ENCODE measurements at places on chromosomes 7 and 10.

DNA sequence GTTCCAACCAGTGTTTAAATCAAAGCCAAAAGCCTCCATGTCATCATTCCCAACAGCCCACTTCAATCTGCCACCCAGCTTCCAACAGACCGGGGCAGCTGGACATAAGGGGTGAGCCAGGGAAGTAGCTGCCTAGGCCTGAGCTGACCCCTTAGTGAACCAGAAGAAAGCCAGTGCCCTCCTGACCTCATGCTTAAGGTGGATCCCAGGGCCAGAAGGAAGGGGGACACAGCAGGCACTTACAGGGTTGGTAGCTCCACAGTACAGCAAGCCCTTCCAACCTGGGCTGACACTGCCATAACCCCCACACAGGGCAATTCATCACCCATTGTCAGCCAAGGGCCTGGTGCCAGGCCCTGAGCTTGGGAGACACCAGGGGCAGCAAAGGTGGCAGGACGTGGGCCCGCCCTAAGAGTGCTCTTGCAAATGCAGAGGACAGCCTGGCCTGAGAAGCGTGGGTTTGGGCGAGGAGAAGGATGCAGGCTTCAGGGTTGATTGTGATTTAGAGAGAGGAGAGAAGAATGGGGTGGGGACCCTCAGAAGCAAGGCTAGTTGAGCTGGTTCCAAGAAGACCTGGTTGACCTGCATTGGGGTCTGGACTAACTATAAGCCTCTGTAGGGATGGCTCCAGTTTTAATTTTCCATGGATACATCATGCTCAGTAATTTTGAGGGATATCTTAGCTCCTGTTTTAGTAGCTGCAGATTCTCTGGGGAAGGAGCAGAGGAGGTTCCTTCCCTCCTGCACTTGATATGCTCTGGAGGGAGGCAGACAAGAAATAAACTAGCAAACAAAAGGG lies 3.1 kb upstream of the CYP26A1 start:
- no peak for DNase-seq

- no peak for DNase-seq
Measured at GRCh38 chr7:103809229-103809994, 180.0 kb downstream of the RELN start.

DNA sequence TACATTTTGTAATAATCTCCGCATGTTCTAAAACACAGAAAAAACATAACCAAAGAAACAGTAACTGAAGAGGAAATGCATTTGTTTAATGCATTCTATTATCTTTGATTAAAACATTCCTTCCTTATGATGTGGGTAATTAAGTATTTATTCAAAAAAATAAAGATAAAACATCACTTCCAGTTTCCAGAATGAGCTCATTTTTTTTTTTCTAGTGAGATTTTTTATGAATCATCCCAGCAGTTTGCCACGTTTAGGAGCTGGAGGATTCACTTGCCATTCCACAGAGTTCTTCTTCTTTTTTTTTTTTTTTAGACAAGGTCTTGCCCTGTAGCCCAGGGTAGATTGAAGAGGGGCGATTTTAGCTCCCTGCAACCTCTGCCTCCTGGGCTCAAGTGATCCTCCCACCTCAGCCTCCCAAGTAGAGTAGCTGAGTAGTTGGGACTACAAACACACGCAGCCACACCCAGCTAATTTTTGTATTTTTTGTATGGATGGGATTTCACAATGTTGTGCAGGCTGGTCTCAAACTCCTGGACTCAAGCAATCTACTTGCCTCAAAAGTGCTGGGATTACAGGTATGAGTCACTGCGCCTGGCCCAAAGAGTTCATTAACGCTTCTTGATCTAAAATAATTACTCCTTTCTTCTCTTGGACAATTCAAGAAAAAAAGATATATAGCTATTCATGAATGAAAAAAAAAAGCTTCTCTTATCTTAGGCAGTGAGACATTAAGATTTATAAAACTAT lies 177.3 kb downstream of the DKK1 start:
- no peak for DNase-seq

GRCh38 chr7:14751461-14751860 lies 151.1 kb downstream of the DGKB start:
- DNase-seq, result no peak

DNA sequence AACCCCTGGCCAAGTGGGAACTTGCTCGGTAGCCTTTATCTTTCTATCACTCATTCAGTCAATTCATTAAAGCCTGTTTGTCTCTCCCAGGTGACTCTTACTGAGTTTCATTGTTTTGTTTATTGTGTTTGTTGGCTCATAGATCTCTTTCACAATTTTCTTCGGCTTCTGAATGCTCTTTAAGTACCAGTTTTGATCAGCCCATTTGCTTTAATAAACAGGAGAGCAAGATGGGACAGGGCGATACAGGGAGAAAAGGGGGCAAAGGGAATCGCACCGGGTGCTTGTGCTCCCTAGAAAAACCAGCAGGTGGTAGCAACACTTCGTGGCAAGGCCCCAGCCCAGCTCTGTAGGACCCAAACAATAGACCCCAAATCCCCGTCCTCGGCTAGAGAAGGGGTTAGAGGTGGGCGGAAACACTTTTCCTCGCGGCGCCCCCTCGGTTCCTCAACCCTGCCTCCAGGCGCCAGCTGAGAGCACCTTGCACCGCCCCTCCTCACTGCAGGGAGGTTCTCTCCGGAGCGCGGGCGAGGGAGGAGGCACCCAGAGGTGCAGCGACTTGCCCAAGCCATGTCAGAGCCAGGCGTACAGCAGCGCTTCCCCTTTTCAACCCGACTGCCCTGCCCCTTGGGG lies 1.0 kb upstream of the EPHB6 start:
- DNase-seq, result peak; percentile 32

DNA sequence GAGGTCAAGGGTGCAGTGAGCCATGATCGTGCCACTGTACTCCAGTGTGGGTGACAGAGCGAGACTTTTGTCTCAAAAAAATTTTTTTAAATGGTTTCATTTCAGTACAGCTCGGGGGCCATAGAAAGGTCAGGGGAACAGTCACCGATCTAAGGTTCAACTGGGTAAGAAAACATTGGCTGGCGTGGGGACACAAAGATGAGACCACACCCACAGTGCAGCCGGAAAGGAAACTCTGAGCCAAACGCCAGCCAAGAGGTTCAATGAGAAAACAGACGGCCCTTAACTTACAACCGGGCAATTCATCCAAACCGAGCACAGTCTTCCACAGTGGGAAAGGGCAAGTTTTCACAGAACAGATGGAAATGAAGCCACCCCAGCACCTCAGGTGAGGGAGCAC lies 65.1 kb downstream of the SLC37A3 start:
- no peak for DNase-seq

DNA sequence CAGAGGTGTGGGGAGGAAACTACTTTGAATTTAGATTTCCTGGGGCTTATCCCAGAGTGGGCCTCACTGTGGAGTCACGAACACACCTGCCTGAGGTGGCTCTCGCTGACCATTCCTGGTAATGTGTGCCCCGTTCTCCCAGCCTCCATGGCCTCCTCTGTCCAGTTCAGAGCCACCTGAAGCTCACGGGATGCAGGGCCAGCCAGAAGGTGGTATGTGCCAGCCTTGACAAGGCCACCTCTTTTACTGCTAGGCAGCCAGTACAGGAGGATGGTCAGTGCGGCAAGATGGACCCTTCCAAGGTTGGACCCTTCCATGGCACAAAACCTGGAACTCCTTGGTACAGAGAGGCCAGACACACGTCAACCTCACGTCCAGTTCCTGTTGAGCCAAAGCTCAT lies 210.3 kb downstream of the DNAJB6 start:
- DNase-seq, result no peak

GRCh38 chr7:64639267-64640001 lies 26.5 kb upstream of the ZNF107 start:
- DNase-seq, result no peak

- DNase-seq, result no peak
Measured at GRCh38 chr10:102712089-102712488, 2.1 kb downstream of the ARL3 start.

DNA sequence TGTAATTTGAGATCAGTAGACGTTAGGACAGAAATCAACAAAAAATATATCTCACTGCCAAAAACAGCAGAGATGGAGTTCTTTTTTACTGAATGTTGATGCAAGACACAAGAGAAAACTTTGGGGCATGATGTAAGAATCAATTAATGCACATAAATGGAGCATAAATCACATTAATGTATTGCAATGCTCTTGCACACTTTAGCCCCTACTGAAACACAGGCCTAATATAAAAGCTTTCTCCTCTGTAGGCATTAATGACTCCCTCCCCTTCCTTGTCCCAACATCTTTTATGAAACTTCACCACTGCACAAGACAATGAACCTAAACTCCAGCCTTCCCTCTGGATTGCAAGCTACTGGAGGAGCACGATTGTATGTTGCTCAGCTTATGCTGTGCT lies 58.8 kb downstream of the CACNA2D1 start:
- no peak for DNase-seq

Measured in stimulated activated CD8-positive, alpha-beta memory T cell treated with anti-CD3 and anti-CD28 coated beads, Interleukin-4, amount 100 ng/mL, for 4 hours (primary cell).